ENCODE measurements at places on chromosomes 5 and 9.

DNA sequence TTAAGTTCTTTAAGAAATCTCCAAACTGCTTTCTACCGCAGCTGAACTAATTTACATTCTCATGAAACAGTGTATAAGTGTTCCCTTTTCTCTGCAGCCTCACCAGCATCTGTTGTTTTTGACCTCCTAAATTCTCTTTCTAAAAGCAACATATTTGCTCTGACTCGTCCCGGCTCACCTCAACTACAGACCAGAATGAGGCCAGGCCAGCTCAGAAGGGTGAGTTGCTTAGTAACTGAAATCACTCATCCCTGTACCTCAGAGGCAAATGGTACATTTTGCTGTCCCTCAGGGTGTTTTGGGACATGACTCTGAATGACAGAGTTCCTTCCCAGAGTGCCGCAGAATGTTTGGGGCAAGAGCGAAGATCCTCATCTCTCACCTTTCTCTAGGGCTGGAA, 127.5 kb downstream of the FRMD3 start:
- DNase-seq = no peak

DNA sequence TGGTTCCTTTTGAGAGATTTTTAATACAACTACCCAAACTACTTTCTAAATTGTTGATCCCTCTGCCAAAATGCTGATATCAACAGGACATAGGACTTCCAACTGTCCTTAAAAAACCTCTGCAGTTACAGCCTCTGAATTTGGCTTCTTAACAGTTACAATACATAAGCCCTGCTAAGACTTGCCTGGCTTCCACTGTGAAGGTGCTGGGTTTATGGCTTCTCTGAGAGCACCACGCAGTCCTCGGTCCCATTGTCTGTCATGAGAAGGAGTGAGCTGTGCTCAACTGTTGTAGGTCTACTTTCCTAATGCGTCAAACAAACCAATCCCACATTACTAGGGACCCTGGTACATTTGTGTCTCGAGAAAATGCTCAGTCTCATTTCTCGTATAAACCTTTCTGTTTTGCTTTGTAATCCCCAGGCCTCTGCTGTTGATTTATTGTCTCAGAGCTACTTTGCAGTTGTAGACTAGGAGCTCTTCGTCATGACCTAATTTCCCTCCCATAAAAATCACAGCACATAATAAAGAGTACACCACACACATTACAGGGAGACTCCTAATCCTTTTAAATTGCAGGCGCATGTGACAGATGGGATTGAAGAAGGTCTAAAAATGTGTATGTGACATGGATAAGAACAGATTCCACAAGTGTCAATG, 274.9 kb downstream of the NR3C1 start:
- no peak for DNase-seq

DNA sequence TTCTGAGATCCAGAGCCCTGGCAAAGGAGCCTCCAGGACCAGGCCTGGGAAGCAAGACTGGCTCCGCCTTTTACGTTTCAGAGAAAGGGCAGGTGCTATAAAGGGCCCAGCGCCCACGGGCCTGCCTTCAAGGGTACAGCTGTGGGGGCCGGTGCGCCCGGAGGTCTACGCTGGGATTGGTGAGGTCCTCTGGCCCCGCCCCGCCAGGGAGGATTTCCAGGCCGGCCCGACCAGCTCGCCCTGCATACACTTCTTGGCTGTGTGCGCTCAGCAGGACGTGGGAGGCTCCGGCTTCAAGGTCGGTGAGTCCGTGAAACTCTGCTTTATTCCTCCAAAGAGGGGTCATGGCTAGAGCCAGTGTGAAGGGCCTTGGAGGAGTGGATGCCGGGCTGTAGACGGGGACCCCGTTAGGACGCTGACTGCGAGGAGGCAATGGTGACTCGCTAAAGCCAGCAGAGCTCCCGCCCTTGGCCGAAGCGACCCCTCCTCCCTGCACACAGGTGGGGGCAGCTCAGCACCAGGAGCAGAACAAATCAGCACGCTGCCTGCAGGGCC, at the start of gene CKMT2:
Gene CKMT2, plus strand, starts transcription at position 243 of the 555 bp plus-strand sequence. CDS start 17,811 bp downstream, outside the sequence.
- no peak for DNase-seq

GRCh38 chr9:12882430-12882829, 107.6 kb downstream of the LURAP1L start:
- DNase-seq = no peak

DNA sequence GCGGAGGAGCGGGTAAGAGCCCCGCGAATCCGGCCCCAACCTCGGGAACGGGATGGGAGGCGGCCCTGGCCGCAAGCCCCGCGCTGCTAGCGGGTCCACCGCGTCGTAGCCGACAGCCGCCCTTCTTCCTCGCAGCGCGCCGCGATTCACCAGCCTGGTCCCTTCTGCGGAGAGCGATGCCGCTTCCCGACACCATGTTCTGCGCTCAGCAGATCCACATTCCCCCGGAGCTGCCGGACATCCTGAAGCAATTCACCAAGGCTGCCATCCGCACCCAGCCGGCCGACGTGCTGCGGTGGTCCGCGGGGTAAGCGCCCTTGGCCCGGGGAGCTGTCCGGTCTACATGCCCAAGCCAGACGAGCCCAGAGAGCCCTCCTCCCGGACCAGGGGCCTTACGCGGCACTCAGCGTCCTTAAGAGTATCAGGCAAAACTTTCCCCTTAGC, 335 bp downstream of the ROPN1L start:
- no peak for DNase-seq

GRCh38 chr9:4095484-4095883, 204.4 kb downstream of the GLIS3 start:
- no peak for DNase-seq

DNA sequence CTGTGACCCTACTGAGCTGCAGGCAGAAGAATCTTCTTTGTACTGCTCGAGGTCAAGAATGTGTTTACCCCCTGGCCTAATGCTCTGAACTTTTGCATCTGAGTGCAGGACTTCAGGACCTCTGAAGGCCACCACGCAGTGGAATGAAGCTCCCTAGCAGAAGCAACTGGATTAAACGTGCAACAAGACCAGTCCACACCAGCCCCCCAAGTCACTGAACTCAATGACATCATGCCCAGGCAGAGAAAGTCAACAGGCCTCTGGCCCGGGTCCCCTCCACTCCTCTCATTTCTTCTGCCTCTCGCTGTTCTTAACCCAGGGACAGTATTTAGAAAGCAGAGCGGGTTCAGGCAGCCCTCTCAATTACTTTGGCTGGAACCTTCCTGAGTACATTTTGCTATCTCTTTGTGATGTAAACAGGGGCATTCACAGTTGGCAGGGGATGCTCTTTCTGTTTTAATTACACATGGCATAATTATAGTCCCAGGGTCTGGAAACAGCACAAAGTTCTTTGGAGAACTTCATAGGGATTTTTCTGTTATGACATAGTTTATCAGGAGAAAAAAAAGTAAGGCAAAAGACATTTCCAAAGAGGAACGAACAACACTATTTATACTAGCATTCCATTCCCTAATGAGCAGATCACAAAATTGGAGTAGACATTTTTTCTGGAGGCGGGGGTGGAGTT, 108.2 kb upstream of the SPATA31D4 start:
- no peak for DNase-seq

- no peak for DNase-seq
Measured at GRCh38 chr5:76689321-76690036, 26.4 kb upstream of the F2R start.

DNA sequence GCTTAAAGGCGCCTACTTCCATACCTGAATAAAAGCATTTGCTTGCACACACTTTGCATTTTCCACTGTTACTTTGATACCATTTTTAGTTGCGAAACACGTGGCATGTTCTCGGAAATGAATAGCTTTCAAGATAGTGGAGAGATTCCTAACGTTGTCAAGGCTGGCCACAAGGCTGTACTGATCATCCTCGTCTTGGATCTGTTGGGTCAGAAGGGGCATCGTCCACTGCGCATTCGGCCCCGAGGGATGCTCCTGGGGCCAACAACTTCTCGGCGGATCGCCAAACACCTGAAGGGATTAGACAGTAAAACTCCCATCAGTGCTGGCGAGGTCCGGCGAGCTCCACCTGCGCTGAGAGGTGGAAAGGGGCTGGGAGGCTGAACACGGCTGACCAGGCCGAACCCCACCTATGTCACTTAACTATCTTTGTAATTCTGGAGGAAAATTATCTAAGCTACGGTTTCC, 599 bp downstream of the RAD1 start:
- DNase-seq = no peak

- DNase-seq = no peak
Measured at GRCh38 chr5:165783024-165783423, 2277.6 kb downstream of the MAT2B start.

- no peak for DNase-seq
Measured at GRCh38 chr5:65326922-65327321, 154.8 kb downstream of the ADAMTS6 start.

DNA sequence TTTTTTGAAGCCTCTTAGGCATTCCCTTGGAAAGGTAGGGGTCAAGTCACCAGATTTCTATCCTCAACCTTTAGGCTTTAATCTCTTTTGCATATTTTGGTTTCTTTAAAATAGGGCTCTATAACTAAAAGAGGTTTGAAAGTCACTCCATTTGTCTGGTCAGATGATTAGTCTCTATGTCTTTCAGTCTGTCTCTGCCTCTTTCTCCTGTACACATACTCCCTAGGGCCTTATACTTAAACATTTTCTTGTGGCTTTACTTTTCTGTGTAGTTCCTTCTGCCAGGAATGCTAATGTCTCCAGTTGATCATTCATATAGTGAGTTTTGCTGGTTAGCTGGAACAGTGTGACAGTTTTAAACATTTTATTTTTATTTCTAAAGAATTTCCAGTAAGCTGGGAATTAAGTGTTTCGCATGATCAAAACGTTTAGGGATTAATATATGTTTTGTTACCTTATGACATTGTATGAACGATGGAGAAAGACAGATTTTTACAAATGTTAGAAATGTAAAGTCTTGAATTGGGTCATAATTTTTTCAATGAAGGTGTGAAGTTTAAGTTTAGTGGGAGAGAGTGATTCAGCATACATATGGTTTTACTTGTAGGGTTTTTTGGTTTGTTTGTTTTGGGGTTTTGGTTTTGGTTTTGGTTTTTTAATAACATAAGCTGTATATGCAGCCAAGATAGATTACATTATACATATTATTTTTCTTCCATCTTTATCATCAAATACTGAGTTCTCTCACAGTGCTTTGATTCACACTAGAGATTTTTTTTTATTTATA, 90.6 kb downstream of the ZCCHC7 start:
- DNase-seq = no peak

DNA sequence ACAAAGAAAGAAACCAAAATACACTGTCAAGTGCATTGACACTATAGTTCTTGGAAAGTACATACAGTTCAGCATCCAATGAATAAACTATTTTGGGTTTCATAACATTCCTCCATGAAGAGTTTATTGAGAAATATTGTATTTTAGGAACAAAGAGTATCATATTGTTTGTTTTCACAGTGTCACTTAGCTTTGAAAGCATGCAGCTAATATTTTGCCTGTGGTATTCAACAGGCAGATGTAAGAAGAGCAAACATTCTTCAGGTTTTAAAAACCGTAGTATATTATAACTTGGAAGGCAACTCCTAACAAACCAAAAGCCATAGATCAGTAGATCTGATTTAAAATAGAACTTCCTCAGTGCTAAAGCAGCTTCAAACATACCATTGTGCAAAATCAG, 4.5 kb downstream of the PRELID2 start:
- DNase-seq = no peak

- no peak for DNase-seq
Measured at GRCh38 chr5:124742983-124743601, 3.3 kb downstream of the ZNF608 start.

DNA sequence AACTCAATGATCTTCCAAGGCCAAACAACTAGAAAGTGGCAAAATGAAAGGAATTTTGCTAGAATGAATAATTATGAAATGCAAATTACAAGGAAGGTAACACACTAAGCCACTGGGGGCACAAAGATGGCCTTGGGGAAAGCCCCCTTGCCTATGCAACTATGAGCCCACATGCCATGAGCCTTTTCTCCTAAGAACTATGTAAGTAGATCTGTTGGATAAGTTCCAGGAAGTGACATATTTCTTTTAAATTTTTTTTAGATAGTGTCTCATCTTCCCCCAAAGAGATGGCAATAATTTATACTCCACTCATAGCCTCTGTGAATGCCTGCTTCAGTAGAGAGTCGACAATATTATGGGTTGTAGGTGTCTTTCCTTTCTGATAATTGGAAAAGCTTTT, 257.8 kb downstream of the AUH start:
- no peak for DNase-seq

- DNase-seq = no peak
Measured at GRCh38 chr9:120688758-120689157, 25.5 kb downstream of the MEGF9 start.

- no peak for DNase-seq
Measured at GRCh38 chr5:168747987-168748777, 169.0 kb upstream of the PANK3 start.

DNA sequence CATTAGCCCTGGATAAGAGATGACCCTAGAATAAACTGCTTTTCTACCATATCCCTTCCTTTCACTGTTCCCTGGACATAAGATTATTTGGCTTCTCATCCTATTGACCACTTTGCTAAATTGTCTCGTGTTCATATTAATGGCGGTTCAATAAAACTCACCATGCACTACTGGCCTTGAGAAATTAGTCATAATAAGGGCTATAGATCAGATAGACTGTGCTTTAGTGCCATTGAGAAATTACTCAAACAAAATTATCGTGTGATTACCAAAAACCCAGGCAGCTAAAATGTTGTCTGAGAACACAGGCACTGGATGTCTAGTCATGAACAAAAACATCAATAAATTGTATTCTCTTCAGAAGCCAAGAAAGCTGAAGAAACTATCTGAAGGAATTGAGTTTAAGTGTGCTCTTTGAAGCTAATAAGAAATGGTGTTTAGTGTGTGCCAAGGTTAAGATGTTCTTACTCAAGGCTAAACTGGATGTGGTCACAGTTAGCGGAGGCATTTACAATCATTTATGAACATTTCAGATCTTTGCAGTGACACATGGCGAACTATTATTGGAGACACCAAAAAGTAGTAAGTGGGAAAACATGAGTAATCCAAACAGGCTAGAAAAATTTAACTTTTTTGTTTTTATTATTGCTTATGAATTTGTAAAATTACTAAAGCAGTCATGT, 460.4 kb upstream of the RORB start:
- no peak for DNase-seq

GRCh38 chr5:1336749-1337488, 8.0 kb downstream of the CLPTM1L start:
- DNase-seq = no peak

Data from stimulated activated CD8-positive, alpha-beta memory T cell treated with anti-CD3 and anti-CD28 coated beads, Interleukin-7, amount 100 ng/mL, for 1 hour (primary cell).